ENCODE measurements at places on chromosomes 1 and 21.

- DNase-seq: no peak
These were observed 236.1 kb downstream of the C1orf94 start for GRCh38 chr1:34412598-34413370.

GRCh38 chr21:41443562-41443961, 17.5 kb downstream of the MX1 start:
- DNase-seq: no peak

GRCh38 chr1:169550294-169550693, 36.0 kb downstream of the F5 start:
- peak; percentile 41 for DNase-seq

GRCh38 chr1:152137215-152137614, 21.8 kb downstream of the RPTN start:
- no peak for DNase-seq

DNA sequence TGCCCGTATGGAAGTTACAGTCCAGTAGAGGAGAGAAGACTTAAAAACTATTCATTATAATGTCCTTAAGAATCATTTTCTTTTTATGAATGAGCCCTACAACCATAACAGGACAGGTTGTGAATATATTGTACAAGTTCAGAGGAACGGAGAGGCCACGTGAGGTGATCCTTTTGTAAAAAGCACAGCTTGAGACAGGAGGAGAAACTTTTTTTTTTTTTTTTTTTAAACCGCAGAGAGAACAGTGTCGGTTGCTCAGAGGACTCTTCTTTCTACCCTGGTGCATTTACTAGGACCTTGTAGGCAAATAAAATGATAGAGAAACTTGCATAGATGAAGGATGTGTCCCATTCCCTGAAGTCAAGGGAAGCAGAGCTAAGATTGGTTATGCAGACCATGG, 32.1 kb downstream of the DYRK1A start:
- DNase-seq: no peak

- no peak for DNase-seq
These were observed 502.2 kb upstream of the PRMT6 start for GRCh38 chr1:106554294-106554693.

DNA sequence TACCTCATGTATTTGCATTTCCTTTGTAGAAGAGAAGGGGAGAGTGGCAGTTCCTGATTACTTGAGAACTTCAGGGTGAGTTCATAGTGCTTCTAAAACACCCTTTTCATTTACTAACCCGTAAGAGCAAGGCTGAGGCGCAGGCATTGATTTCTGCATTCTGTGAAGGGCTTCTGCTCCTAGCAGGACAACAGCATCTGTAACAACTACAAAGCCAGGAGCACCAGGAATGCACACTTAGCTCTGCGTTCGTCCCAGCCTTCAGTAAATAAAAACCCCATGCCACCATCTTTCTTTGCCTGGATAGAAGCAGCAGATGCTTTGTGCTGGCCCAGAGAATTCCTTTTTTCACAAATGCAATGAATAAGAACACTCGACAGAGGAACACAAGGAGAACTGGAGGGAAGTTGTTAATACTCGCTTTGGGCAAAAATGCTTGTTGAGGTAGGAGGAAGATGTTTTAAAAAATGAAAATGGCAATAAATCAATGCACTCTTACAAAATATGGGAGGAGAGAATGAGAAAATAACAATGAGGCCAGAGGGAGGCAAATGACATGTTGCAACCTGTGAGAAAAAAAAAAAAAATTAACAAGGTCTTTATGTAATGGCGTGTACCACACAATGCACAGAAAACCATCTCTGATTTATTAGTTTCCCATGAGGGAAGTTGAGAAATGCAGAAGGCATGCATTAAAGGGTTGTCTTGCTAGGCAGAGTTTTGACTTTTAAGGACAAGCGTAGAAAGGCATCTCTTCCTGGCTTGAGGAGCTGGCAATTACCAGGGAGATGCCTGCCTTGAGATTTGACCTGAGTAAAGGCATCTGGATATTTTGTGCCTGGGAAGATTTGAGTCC, 418.8 kb downstream of the DISC1 start:
- DNase-seq: no peak

DNA sequence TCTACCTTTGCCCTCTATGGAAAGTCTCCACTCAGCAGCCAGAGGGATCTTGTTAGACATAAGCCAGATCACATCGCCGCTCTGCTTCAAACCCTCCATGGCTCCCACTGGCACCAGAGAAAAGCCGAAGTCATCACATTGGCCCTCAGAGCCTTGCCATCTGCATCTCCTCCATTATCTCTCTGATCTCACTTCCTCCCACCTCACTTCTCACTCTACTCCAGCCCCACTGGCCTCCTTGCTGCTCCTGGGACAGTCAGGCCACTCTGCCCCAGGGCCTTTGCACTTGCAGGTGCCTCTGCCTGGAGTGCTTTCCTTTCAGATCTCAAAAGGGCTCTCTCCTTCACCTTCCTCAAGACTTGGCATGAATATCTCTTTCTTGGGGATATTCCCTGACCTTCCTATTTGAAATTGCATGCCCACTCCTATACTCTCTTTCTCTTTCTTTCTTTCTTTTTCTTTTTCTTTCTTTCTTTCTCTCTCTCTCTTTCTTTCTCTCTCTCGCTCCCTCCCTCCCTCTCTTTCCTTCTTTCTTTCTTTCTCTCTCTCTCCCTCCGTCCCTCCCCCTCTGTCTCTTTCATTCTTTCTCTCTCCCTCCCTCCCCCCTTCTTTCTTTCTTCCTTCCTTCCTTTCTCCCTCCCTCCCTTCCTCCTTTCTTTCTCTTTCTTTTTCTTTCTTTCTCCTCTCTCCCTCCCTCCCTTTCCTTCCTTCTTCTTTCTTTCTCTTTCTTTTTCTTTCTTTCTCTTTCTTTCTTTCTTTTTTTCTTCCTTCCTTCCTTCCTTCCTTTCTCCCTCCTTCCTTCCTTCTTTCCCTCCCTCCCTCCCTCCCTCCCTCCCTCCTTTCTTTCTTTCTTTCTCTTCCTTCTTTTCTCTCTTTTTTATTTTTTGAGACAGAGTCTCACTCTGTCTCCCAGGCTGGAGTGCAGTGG, 96.0 kb upstream of the CASZ1 start:
- no peak for DNase-seq

DNA sequence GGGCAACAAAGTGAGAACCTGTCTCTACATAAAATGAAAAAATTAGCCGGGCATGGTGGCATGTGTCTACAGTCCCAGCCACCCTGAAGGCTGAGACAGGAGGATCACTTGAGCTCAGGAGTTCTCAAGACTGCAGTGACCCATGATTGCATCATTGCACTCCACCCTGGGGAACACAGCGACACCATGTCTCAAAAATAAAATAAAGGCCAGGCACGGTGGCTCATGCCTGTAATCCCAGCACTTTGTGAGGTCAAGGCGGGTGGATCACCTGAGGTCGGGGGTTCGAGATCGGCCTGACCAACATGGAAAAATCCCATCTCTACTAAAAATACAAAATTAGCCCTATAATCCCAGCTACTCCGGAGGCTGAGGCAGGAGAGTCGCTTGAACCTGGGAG, 20.1 kb downstream of the ANKRD13C start:
- DNase-seq: no peak

GRCh38 chr1:34970829-34971228, 14.3 kb downstream of the TMEM35B start:
- DNase-seq: no peak

- no peak for DNase-seq
These were observed 826 bp upstream of the CA14 start for GRCh38 chr1:150256554-150257341.

DNA sequence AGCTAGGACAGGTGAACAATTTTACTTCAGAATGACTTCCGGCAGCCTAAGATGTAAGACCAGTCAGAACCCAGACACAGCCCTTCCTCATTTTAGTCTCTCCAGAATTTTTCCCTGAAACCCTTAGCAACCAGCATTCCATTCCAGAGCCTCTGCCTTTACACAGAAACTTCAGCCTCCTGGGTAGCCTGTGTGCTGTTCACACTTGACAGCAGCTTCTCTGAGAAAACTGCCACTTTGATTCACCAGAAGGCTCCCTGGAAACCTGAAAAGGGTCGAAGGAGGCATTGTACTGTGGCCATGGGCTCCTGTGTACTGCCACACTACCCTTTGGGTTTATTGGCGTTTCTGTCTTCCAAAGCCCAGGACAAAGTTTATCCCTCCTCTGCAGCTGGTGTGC, 17.4 kb downstream of the HYI start:
- DNase-seq: no peak

GRCh38 chr21:41641821-41642701, 124.8 kb downstream of the RIPK4 start:
- no peak for DNase-seq

DNA sequence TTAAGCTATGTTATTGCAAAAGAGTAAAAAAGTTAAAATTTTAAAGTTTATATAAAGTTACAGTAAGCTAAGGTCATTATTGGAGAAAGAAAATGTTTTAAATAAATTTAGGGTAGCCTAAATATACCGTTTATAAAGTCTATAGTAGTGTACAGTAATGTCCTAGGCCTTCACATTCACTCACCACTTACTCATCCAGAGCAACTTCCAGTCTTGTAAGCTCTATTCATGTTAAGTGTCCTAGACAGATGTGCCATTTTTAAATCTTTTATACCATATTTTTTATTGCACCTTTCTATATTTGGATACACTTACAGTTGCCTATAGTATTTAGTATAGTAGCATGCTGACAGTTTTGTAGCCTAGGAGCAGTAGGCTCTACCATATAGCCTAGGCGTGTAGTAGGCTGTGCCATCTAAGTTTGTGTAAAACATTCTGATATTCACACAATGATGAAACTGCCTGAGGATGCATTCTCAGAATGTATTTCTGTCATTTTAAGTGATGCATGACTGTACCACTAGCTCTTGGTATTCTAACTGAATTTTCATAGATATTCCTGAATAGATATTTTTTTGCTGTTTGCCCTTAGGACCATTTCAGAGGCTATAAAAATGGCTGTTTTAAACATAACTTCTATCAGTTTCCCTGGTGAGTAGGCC, 26.8 kb downstream of the PPP2R5A start:
- DNase-seq: no peak
